ENCODE measurements at places on chromosomes 6 and 20.

GRCh38 chr6:163876391-163876790 is 461.9 kb downstream of the QKI start:
- no peak for DNase-seq

GRCh38 chr6:149922642-149923326 is at the start of gene RAET1G:
TSS of gene RAET1G (minus strand) at chr6:149923121. CDS start at chr6:149923010, 111 bp downstream.
- peak; percentile 86 for DNase-seq

DNA sequence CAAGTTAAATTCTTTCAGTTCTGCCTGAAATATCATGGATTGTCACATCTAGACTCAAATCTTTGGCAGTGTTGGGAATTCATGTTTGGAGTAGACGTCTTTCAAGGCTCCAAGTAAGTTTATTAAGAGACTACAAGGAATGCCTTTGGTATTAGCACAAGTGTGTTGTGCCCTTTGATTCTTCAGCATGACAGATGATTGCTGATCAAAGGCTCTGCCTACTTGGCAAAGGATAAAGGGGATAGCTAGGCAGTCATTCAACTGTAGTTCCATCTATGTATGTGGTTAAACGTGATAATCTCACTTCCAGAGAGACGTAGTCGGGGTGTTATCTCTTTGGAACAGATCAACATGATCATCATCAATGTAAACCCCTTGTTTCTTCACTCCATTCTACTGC is 86.2 kb downstream of the SPTLC3 start:
- no peak for DNase-seq

- no peak for DNase-seq
These were observed 95.1 kb upstream of the IYD start for GRCh38 chr6:150273457-150274309.

DNA sequence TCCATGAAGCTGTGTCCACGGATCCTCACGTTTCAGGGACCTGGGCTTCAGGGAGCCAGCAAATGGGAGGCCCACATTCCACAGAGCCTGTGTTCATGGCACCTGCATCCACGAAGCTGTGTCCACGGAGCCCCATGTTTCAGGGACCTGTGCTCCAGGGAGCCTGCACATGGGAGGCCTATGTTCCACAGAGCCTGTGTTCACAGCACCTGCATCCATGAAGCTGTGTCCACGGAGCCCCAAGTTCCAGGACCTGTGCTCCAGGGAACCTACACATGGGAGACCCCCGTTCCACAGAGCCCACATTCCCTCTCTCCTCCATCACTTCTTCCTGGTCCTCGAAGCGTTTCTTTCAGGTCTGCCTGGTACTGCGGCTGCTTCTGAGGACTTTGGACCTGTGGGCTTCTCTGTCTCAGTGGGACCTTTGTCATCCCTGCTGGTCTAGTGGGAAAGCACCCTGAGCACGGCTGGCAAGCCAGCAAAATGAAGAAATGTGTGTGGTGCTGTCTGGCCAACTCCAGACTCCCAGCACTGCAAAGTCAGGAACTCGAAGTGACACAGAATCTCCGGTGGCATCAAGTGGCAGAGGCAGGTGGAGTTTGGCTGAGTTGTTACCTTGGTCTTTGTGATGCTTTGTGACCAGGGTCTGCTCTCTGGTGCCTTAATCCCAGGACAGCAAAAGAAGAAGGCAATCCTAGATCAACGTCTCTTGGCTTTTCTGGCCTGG is 245.9 kb downstream of the DLL1 start:
- no peak for DNase-seq

- no peak for DNase-seq
These were observed 66.4 kb downstream of the OLIG3 start for GRCh38 chr6:137427656-137428290.

DNA sequence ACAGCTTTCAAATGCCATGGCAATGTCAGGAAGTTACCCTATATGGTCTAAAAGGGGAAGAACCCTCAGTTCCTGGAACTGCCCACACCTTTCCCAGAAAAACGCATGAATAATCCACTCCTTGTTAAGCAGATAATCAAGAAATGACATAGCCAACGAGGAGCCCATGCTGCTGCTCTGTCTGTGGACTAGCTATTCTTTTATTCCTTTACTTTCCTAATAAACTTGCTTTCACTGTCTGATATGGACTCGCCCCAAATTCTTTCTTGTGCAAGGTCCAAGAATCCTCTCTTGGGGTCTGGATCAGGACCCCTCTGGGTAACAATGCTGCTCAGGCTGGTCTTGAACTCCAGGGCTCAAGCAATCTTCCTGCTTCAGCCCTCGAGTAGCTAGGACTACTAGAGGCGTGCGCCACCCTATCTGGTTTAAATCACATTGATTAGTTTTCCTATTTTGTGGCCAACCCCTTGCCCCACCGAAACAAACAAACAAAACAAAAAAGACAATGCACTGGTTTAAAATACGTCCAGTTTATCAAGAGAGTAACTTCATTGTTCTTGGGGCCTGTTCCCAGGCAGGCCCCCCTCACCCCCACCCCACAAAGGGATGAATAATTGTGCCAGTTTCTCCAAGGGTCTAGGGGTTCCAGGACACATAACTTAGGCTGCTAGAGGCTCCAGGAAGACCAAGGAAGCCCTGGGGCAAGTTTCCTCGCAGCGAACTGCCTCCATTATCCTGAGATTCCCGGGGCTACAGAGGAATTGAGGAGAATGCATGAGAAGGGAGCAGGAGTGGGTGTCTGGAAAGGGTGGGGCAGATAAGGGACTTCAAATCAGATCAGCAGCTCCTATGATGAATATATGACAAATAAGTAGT is 10.1 kb upstream of the AKAP12 start:
- no peak for DNase-seq

- no peak for DNase-seq
These were observed 1.5 kb downstream of the SLC29A1 start for GRCh38 chr6:44224965-44225305.

DNA sequence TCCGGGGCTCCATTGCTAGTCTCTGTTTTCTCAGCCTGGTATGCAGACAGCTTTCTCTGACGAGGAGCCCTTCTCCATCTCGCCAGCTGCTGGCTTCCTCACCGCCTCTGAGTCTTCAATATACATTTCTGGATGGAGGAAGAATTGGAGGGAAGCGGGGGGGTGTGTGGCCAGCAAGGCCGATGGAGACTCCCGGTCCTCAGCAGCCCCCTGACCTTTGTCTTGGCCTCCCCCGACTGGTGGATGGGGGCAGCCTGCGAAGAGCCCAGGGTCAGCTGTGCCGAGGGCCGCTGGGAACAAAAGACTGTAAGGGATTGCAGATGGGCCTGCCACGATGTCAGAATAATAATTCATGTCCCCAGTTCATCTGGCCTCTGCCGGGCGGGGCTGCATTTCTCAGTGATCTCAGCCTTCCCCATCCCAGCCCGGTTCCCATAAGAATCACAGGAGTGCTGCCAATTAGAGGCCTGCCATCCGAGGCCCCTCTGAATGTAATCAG is 54.3 kb upstream of the STX16 start:
- DNase-seq: no peak

- no peak for DNase-seq
These were observed 59.1 kb upstream of the F13A1 start for GRCh38 chr6:6379573-6379972.

- no peak for DNase-seq
These were observed 4.9 kb downstream of the ADGRB3 start for GRCh38 chr6:68639826-68640490.

GRCh38 chr6:23269436-23269835 is 700.1 kb downstream of the HDGFL1 start:
- no peak for DNase-seq

DNA sequence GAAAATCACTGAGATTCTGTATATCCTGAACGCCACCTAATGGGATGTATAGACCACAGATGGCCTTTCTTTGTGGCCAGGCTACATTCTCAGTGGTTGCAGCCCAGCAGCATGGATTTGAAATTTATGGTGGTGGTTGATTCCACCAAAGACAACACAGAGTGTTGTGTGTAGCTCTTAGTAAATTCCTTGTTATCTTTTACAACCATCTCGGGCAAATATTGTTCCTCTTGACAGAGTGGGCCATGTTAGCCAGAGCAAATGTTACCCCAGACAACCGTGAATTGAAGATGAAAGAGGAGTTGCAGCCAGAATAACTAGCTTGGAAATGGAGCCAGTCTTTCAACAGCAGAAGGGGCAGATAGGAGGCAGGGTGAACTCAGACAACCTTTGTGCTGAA is 39.5 kb downstream of the SLC24A3 start:
- no peak for DNase-seq

- DNase-seq: no peak
These were observed 141.5 kb downstream of the GMDS start for GRCh38 chr6:2103765-2104523.

GRCh38 chr20:10823585-10823984 is 149.8 kb upstream of the JAG1 start:
- DNase-seq: no peak

DNA sequence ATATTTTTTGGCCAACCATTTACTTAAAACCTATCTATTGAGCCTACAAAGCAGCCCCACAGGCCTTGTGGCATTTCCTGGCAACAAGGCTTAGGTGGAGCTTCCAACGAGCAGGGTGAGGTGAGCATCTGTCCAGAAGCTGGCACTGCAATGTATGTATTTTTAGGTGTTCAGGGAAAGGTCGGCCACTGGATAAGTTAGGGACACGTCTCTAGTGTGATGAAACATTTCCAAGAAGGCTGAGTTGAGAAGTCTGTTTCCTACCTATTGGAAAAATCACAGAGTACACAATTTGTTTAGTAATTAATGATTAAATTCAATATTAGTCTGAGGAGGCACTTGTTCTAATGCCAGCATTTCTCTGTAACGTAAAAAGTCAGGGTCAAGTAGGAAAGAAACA is 17.8 kb upstream of the RCAN2 start:
- DNase-seq: no peak

DNA sequence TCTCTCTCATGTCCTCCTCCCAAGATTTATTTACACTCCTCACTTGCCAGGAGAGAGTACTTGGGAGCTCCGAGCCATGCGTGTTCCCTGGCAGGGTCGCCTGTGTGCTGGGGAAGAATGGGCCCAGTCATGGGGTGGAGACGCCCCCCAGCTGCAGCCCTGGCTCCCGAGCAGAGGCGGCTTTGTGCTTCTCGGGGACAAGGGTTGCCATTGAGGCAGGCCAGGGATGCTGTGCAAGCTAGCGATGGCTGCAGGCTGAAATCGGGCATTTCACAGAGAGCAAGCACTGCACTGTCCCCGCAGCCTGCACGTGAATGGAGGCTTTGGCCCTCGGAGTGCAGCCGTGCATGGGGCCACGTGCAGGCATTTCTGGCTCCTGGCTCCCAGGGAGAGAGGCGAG is 23.8 kb downstream of the PHACTR3 start:
- no peak for DNase-seq

DNA sequence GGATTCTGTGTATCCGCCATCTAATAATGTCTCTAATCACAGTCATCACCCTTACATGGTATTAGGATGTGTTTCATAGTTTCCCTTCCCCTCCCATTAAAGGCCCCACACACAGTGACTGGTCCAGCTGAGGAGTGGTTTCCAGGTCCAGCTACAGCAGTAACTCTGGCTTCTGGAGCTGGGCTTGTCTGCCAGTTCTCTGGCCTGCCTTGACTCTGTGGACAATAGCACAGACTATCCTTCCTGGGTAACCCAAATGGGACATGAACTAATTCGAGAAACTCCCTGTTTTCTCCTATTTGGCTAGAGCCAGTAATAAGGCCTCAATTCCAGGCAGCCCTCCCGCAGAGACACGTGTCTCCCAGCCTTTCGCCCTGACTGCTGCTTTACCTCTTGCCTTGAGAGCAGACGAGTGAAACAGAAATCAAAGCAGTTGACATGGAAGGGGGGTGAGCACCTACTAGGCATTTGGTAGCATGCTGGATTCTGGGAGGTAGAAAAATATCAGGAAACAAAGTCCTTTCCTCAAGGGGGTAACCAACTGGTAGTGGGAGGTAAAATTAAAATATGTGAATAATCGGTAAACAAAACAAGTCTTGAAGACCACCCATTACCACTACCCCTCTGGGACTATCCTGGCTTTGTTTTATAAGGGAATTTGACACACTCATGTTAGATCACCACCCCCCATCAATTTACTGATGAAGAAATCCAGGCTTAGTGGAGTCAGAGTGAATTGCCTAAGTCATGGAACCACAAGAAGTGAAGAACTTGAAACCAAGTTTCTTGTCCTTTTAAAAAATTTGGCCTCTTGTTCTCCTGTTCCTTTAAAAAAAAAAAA is 1.2 kb downstream of the TRAF3IP2 start:
- no peak for DNase-seq

- no peak for DNase-seq
These were observed 70.1 kb upstream of the TULP4 start for GRCh38 chr6:158242071-158242606.

All from AG09319 (cell line).